Activated naive CD4-positive, alpha-beta T cell treated with anti-CD3 and anti-CD28 coated beads, Interleukin-2, amount 10 ng/mL, durations not matched to agents 7 days and 5 days (primary cell): ENCODE measurements at places on chromosomes 5 and 9.

DNA sequence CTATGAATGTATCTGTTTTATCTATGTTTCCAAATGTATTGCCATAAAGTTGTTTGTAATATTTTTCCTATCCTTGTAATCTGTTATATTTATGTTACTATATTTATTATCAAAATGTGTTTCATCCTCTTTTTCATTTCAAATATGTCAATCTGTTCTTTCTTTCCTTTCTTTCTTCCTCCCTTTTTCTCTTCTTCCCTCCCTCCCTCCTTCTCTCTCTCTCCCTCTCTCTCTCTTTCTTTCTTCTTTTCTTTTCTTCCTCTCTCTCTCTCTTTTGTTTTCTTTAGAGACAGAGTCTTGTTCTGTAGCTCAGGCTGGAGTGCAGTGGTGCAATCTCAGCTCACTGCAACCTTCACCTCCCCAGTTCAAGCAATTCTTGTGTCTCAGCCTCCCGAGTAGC is 91.3 kb downstream of the GTF3C4 start:
- DNase-seq: no peak

DNA sequence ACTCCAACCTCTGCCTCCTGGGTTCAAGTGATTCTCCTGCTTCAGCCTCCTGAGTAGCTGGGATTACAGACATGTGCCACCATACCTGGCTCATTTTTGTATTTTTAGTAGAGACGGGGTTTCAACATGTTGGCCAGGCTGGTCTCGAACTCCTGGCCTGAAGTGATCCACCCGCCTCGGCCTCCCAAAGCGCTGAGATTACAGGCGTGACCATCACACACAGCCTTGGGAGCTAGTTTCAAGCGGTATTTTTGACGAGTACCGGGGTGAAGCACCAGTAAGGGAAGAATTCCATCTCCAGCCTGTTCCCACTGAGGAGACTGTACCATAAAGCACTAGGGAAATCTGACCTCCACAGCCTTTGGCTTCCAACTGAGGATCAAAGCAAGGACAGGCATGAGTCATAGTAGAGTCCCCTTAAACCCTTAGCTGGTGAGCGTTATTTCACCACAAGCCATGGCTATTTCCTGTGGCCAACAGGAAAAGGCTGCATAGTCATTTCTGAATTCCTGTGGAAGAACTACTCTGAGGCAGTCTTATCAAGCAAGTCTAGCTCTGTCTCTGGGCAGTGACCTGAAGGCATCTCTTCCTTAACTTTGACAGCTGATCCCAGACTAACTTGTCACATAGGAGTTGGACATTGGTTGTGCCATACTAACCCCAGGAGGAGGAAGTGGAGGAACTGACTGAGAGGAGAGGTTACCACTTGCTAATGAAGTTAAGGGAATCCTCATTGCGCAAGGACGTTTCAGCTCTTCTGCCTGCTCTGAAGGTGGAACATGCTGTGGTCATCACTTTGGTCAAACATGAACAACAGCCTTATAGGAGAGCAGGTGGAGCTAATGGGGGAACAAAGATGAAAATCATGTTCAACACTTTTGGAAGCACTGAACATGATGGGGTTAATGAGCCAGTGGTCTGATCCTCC is 85.8 kb upstream of the DMRT1 start:
- no peak for DNase-seq

DNA sequence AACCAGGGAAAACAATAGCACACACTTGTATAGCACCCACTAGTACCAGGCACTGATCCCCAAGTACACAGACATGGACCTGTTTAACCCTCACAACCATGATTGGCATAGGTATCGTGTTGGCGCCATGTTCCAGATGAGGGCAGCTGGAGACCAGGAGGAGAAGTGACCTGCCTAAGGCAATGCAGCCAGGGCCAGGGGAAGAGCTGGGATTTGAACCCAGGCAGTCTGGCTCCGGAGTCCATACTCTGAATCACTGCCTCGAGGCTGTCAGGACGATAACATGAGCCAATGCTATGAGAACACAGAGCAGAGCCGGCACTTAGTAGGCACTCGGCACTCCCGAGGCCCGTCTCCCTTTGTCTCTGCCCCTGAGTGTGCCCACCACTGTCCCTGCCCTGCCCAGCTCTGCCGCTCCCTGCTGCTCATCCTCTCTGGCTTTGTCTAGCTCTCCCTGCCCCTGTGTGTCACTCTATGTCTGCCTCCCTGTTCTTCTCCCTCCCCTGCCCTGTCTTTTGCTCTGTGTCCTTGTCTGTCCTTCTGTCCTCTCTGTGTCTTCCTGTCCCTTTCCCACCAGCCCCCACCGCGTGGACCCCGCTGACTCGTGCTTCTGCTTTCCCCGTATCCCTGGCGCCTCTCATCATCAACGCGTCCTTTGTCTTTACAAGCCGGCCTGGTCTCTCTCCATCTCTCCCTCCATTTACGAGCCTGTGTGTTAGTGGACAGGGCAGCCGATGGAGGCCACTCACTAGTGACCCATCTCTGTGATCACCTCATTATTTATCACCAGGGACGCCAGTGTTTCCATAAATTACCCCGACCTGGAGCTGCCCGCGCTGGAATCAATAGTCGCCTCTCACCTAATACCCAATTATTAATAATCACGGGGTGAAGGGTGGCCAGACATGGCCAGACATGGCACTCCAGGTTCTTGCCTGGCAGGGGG is 99.4 kb upstream of the MVB12B start:
- no peak for DNase-seq

GRCh38 chr9:121937240-121937639 is 155.9 kb downstream of the TTLL11 start:
- DNase-seq: no peak

DNA sequence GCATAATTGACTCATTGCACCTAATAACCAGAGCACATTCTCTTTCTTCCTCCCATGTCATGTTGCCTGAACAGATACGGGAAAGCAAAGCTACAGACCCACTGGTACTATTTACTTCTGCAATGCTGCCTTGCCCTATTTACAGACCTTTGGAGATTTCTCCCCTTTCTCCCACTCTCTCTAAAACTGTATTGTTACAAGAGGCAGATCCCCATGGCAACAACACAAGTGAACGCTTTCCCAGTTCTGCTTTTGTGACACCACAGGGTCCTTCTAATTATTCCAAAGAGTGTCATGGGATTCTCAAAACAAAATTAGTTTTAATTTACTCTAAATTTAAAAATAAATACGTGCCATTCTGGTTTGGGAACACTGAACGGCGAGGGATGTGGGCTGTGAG is 104.7 kb downstream of the KCTD16 start:
- no peak for DNase-seq

- DNase-seq: no peak
Observed at GRCh38 chr5:178356431-178356872, 123.8 kb upstream of the PHYKPL start.

DNA sequence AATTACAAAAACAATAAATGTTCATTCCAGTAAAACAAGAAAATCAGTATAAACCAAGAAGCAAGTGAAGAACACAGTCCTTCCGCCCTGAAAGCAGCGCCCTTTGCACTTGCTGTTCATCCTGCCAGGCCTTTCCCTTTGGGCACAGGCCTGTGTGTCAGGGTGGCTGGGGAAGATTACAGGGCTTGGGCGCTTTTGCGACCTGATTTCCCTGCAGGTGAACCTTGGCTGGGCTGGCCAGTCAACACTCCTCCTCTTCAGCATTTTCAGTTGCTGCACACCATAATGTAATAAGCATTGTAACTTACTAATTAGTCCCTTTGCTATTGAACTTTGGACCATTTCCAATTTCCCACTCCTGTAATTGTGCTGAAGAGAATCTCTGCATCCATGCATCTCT is 38.6 kb upstream of the TDRD7 start:
- no peak for DNase-seq

DNA sequence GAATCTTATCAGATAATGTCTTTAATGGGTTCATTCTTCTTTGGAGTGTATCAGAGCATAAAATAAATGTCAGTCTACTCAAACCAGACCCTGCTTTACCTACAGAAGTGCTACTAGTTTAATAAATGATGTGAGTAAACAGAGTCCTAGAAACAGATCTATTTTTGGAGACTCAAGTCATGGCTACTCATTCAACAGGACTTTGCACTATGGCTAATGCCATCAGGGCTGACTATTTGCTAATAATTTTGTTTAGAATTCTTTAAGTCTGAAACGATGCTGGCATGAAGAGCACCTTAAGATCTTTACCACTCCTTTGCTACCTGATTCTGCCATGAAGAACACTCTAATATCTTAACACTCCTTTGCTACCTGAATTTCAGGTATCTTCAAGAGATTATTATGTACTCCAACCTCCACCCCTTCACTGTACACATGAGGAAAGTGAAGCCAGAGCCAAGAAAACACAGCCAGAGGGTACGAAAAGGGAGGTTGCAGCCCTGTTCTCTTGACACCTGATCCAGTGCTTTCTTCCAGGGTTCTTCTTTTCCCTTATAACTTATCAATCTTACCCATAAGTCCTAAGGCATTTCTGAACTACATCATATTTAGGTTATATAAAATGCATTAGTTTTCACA is 62.4 kb downstream of the ZNF608 start:
- DNase-seq: no peak

- no peak for DNase-seq
Observed at GRCh38 chr9:88923653-88924288, 67.5 kb upstream of the S1PR3 start.

GRCh38 chr9:94135222-94135621 is 51.0 kb downstream of the PTPDC1 start:
- no peak for DNase-seq

GRCh38 chr5:132859889-132860437 is 6.3 kb downstream of the GDF9 start:
- DNase-seq: no peak

- DNase-seq: no peak
Observed at GRCh38 chr5:34858790-34859189, 19.8 kb downstream of the TTC23L start.

- no peak for DNase-seq
Observed at GRCh38 chr9:36306471-36307306, 48.4 kb upstream of the GNE start.

DNA sequence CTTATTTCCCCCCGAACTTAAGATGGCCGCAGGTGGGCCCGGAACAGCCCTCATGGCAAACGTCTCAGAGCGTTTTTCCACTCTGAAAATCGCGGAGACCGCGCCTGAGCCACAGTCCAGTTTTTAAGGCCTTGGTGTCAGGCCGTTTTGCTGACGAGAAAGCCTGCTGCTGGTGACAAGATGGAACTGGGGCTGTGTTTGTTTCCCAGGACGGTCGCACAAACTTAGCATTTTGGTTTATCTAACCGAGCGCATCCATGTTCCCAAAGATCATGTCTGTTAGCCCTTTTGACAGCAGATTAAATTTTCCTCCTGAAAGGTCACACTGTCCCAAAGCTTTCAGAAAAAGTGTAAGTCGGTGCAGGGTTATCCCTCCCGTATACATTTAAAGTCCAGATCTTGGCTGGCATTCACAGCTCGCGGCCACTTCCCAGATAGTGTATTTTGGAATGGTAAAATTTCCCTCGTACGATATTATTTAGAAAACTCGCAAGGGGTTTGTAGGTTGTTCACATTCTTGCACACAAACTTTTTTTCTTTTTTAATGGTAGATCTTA is 812 bp downstream of the SREK1 start:
- DNase-seq: no peak

DNA sequence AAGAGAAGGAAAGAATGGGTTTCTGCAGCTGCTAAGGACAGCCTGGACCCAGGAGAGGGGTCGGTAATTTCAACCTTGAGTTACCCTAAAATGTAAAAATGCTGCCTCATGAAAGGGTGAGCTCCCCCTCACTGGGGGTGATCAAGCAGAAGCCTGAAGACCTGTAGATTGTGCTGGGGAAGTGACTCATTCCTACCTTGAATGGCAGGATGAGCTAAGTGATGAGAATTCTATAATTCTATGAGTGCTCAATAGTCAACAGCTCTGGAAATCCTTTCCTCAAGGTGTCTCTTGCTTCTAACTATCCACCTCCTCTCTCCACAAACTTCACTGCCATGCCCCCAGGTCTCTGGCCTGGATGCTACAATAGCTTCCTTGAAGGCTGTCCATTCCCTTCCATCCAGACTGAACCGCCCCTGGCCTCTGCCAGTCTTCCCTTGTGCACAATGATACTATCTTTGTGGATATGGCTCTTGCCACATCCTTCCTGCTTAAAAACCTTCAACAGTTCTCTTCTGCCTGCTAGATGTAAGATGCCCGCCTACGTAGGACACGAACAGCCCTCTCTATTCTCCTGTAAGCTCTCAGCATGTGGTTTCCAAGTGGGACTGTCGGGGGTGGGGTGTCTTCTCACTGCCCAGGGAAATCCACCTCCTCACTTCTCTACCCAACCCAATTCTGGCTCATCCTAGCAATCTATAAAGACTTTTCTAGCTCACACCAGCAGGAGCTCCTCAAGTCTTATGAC is 50.6 kb downstream of the PTPN3 start:
- DNase-seq: peak; percentile 26

DNA sequence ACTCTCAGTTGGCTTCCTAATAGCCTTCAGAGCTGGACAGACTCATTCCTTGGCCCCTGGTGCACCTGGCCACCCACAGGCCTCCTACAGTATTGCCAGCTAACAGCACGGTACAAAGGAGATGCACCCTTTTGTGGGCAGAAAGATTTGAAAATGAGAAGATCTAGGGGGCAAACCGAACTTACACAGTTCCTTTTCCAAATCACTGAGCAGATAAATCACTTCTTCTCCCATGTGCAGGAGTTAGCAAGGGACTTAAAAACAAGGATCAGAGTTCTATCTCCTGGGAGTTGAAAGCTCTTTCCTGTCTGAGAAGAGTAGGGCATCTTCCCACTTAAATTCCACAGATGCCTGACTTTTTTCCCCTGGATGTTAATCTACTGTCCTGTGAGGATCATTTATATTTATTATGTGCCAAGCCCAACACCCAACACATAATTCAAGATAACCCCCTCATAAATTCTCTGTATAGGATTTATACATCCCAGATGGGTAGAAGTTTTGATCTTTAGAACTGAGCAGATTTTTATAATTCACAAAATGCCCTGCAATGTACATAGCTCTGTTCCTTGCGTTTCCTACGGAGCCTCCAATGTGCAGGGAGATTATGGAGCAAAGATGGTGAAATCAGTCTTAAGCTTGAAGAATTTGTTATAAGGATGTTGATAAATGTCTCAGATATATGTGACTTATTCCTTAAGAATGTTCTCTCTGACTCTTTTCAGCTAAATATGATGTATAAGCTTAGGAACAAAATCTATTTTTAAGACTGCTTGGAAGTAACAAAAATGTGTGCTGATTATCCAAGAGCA is 207.2 kb upstream of the DAPK1 start:
- DNase-seq: no peak

DNA sequence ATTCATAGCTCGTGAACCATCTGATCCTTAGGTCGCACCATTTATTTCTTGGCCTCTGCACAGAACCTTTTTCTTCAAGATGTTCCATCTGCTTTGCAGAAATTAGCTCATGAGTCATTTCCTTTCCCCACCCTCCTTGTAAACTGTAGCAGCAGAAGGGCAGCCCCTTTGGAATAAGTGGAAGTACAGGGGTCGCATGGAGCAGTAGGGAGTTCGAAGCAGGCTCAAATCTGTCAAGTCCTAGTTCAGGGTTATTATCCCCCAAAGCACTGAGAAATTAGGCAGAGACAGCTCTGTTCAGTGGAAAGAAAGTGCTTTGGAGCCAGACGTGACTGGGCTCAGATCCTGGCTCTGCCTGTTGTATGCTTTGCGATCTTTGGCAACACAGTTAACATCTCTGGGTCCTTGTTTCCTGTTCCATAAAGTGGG is 84.2 kb downstream of the SGCD start:
- no peak for DNase-seq
